GM18507 (cell line): ENCODE measurements at places on chromosomes 16 and 17.

GRCh38 chr17:41705271-41705991, 6.7 kb upstream of the GAST start:
- no peak for DNase-seq

GRCh38 chr17:47925678-47925988, 15.7 kb upstream of the PNPO start:
- no peak for DNase-seq

DNA sequence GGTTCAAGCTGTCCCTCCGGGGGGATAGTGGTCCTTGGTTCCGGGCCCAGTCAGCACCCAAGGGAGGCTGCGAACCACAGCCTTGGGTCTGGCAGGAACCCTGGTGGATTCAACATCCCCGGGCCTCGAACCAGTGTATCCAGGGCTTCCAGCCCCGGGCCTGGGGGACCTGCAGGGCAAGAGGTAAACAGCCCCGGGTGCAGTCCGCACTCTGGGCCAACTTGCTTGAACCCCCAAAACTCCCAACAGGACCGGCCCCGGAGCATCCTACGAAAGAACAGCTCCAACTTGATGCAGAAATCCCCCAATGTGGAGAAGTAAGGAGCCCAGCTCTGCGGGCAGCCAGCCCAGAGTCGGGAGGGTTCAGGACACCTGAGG, 1.5 kb upstream of the NEURL4 start:
- no peak for DNase-seq

GRCh38 chr16:58462499-58462996, 37.4 kb upstream of the NDRG4 start:
- no peak for DNase-seq

DNA sequence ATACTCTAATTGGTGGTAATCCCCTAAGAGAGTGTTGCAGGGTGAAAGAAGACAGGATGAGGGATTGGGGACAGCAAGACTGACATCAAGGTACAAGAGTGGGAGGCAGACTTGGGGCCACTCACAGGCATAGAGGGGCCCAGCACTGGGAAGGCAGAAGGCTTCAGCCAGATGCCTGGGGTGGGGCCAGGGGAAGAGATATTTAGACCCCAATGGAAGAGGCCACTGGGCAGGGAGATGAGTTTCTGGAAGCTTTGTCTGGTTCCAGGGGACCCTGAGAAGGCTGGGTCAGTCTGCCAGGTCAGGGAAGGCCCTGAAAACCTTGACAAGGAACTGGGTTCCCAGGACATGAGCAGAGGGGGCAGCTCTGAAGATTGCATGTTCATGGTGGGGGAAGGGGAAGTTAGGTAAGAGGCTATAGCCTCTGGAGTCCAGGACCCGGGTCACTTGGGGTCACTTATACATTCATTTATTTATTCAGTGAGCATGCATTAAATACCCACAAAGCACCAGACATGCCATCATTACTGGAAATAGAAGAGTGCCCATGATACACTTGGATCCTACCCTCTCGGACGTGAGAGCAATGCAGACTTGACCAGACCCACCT, 92.9 kb downstream of the TMEM132E start:
- no peak for DNase-seq

GRCh38 chr17:37506678-37507077, 17.0 kb downstream of the DUSP14 start:
- DNase-seq = no peak

- no peak for DNase-seq
Measured at GRCh38 chr17:40167685-40168261, 9.5 kb upstream of the RAPGEFL1 start.

DNA sequence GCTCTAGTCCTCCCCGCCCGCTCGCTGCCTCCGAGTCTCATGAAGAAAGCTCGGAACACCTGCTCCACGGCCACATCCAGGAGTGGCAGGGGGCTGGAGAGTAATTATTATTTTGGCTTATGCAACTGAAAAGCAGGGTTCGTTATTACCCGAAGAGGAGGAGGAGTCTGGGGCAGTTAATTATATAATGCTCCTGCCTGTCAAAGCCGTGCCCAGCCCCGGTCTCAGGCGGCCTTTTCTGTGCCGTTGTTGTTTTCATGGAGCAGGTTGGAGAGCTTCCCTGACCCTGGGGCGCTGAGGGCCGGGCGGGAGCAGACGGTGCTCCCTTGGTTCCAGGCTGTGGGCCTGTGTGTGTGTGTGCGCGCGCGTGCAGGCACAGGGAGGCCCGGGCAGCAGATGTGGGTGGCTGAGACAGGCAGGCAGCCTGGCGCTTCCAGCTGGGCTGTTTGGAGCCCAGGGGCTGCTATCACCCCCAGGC, 2.4 kb downstream of the JPH3 start:
- no peak for DNase-seq

GRCh38 chr17:46082257-46082656, 83.2 kb downstream of the STH start:
- DNase-seq = no peak

- no peak for DNase-seq
Measured at GRCh38 chr16:27174798-27175197, 28.5 kb upstream of the KDM8 start.

DNA sequence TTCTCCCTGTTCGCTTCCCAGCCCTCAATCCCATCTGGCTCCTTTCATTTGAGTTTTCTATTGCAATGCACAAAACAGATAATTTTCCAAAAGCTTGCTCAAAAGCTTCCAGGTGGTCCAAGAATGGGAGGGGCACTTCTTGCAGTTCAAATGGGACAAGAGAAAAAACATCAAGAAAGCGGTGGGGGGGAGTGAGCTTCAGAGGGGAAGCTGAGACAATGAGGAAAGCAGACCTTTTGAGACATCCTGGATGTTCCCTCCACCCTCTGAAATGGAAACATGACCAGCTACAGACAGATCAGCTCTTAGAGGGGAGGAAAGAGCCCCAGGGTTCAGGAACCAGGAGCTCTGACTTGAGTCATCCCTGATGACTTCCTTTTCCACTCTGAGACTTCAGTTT, 368.2 kb downstream of the SLC39A11 start:
- no peak for DNase-seq

DNA sequence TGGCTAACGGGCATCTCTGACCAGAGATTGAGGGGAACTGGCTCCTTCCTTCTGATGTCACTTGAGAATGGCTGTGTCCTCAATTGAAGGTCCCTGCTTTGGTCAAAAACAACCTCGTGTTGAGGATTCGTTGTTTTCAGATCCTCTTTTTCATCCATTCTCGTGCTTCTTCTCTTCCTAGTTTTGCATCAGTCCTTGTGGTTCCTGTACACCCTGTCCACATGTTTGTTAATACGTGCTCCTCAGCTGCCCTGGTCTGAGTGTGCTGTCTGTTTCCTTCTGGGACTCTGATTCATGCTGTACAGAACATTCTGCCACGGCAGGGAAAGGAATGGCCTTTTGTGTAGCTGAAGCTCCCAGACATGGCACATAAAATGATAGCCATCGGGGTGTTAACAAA, 863.2 kb upstream of the GOT2 start:
- DNase-seq = no peak

GRCh38 chr17:75913537-75914210, 9.0 kb upstream of the MRPL38 start:
- DNase-seq = no peak

DNA sequence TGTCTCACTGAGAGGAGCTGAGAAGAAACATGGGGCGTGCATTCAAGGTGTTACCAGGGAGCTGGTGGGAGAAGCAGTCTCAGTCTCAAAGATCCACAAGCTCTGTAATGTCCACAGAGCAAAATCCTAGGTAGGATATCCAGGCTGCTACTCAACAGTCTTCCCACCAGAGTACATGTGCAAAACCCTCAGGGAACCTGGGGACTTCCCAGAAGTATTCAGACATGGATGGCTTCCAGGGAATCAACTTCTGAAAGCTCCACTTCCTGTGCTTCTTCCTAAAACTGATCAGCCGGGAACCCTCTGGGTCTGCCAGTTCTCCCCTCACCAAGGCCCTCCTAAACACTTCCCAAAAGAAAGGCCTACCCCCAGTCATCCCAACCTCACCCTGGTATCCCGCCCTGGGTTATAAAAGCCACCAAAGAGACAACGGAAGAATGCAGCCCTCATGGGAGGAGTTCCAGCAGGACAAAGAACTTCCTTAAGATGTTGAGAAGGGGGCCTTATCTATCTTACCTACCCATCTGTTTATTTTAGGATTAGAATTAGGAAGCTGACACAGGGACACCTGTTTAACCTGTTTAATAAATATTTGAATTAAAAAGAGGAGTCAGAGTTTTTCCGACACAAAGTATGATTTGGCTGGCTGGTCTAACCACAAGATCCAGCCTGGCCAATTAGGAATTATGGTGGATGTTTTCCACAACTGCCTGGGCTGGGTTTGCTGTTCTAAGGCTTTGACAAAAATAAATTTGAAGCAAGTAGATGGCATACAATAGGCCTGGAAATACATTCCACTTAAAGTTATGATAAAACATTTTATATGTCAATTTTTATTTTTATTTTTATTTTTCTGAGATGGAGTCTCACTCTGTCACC, 37.0 kb downstream of the CUEDC1 start:
- no peak for DNase-seq

DNA sequence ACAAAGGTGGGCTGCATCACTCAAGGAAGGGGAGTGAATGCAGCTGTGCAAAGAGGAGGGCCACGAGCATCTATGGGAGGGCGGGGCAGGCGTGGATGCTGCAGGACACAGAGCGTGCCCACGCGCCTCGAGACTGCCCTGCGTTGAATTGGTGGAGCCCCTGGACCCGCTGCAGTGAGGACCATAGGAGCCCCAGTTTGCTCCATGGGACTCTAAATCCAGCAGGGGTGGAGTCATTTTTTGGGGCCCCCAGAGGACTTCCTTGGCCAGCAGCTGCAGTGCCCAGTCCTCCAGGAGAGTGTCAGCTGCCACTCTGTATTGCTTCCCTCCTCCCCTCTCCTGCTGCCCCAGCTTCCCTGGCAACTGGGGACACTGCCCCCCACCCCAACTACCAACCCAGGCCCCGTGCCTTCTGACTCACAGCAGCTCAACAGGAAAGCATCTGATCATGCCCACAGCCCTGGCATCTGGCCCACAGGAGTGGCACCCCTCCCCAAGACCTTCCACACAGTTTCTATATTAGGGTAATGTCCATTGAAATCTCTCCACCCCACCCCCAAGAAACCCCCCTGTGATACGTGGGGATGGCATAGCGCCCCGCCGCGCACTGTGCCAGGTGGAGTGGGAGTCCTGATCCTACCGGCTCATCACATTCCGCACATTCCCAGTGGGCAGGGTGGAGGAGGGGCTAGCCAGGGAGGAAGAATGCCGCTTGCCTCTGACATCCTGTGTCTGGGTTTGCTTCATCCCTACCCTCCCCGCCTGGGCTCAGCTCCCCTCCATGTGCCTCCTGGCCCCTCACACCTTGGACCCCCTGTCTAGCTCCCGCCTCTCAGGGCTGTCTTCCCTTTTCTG, 27.8 kb upstream of the ITGA3 start:
- no peak for DNase-seq

- DNase-seq = no peak
Measured at GRCh38 chr17:32286518-32286900, 20.9 kb downstream of the RHBDL3 start.

DNA sequence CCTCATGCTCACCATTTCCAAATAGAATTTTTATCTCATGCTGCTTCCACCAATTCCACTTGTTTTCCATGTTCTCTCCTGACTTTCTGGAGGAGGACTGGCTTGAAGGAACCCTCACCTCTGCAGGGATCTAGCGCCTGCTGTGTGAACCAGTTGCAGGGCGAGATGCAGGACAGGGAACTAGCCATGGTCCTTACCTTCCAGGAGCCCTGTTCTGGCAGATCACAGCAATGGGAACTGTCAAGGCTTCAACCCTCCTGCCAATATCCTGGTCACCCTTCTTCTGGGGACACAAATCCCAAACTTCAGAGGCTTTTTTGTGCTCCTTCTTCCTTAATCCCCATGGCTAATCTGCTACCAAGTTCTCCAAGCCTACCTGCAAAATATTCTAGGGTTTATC, 60.4 kb upstream of the MMP2 start:
- DNase-seq = no peak

DNA sequence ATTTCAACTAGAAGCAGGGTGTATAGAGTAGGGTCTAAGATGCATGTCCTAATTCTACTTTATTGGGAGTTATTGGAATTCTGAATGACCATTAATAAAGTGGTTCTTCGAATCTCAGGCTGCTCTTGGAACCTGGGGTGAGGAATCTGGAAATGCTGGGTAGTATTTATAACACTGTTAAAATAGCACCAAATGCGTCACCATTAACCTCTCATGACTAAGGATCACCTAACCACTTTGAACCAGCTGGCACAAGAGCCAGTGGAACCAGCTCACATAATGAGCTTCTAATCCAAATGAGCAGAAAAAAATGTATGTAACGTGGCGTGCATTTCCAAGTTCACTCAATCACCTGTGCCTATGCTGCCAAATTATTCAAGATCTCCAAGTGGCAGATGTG, 281.7 kb downstream of the GRIN2A start:
- no peak for DNase-seq

GRCh38 chr16:54944002-54944401, 13.3 kb downstream of the IRX5 start:
- DNase-seq = no peak

- no peak for DNase-seq
Measured at GRCh38 chr17:10205549-10206185, 7.3 kb upstream of the GAS7 start.

DNA sequence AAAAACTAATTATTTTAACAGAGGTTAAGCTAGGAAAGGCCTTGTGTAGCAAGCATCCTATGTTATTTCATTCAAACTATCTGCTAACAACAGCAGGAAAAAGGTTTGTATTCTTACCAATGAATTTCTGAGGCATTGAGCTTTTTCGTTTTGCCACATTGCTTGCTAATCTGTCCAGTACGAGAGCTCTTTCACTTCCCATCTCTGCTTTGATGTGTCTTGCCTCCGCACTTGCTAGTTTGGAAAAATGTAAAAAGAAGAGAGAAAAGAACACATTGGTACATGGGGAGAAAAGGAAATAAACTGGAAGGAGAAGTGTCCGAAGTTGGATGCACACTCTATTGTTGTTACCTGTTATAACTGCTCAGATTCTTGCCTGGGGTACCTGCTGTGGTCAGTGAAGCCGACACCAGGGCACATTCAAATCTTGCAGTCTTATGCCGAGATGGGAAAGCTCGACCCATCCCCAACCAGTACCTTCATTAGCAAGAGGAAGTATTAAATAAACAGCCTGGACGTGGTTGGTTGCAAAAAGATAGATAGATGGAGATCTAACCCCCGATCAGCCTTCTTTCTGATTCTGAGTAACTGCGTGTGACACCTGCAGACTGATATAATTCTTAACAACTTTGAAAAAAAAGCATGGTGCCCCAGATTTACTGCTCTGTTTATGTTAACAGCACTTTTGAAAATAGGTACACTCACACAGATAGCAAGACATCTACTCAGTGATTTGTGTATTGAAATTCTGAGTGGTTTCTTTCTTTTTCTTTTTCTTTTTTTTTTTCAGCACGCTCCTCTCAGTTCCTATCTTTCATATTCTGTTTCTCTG, 40.0 kb downstream of the GRB7 start:
- DNase-seq = no peak

DNA sequence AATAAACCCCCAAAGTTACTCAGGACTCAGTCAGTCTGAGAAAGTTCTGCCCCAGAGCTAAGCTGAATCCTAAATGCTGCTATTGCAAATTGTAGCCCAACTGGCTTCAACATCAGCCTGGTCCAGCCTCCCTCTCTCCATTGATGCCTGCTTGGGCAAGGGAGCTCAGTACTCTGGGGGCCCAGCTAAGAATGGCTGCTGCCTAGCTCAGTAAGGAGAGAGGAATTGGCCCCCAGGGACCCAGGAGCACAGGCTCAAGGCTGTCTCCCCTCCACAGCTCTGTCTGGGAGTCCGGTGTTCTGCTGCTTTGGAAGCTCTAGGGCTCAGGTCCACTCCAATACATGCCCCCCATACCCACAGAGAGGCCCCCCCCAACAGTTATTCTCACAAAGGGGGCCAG, 1.6 kb downstream of the UNC119 start:
- no peak for DNase-seq

- DNase-seq = no peak
Measured at GRCh38 chr17:78745407-78746088, 36.5 kb downstream of the CYTH1 start.
